H9 (cell line): ENCODE measurements at places on chromosomes 7 and 10. TPM values are rescaled to one million over a fixed set of nuclear protein-coding genes. Genes with fewer than 3 reads are reported as not detected.

- DNase-seq, result no peak
Measured at GRCh38 chr7:36535866-36536664, 146.4 kb downstream of the ANLN start.

GRCh38 chr10:97874332-97874731, 24.7 kb downstream of the GOLGA7B start:
- DNase-seq, result no peak

DNA sequence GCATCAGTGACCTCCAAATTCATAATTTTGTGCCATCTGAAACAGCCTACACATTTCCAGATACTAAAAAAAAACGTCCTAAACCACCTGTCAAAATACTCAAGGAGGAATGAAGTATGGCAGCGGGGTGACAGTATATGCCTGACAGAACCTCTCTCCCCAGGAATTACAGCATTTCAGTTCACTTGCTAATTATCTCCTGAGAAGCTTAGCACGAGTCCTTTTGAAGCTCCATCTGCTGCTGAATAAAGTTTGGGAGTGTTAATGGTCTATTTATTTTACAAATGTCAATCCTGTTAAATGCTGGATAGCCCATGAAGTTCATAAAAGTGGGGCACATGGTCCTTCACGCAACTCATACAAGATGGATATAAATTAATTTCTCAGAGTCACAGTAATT, 29.4 kb upstream of the ANLN start:
- DNase-seq, result peak; percentile 32

- DNase-seq, result no peak
Measured at GRCh38 chr7:111780527-111780926, 218.2 kb upstream of the IMMP2L start.

GRCh38 chr10:24438800-24439199, 229.9 kb downstream of the KIAA1217 start:
- no peak for DNase-seq

- DNase-seq, result no peak
Measured at GRCh38 chr7:8260871-8261694, 884 bp downstream of the ICA1 start.

The CNTNAP2 gene
- 64.5 and 64.8 TPM in 2 replicates for total RNA-seq

The PPP1R17 gene
- 1.2 and 1.7 TPM in 2 replicates for total RNA-seq

The TDRD1 gene
- 0.15 TPM in 1 of 2 replicates, not detected in the other for total RNA-seq

The SVIL gene
- total RNA-seq, result 13.1 and 15.3 TPM in 2 replicates

The NODAL gene
- 80.7 and 84.7 TPM in 2 replicates for total RNA-seq

The ADCYAP1R1 gene
- total RNA-seq, result 7.4 and 8.9 TPM in 2 replicates

The BICC1 gene
- total RNA-seq, result 0.57 and 0.64 TPM in 2 replicates
